Stimulated activated CD4-positive, alpha-beta T cell treated with anti-CD3 and anti-CD28 coated beads, Interleukin-1b, Interleukin-23, amount 100 ng/mL, for 1 hour (primary cell): ENCODE measurements at places on chromosomes 5 and 9.

DNA sequence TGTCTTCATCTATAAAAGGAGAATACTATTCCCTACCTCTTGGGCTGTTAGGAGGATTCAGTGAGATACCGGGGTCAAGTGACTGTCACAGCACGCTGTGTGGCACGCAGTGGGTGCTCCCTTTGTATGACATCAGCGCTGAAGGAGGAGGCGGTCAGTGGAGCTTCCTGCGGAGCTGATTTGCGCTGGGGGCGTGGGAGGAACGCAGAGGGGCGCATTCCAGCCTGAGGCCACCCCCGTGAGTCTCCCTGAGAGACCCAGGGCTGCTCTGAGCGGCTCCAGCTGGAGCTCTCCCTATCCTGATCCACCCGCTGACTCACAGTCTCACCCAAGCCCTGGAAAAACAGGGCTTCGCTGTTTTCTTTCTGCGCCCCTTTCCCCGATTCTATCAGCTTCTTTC lies 24.3 kb upstream of the NEURL1B start:
- no peak for DNase-seq

GRCh38 chr9:123120953-123121352 lies 87.5 kb downstream of the GPR21 start:
- DNase-seq, result no peak

DNA sequence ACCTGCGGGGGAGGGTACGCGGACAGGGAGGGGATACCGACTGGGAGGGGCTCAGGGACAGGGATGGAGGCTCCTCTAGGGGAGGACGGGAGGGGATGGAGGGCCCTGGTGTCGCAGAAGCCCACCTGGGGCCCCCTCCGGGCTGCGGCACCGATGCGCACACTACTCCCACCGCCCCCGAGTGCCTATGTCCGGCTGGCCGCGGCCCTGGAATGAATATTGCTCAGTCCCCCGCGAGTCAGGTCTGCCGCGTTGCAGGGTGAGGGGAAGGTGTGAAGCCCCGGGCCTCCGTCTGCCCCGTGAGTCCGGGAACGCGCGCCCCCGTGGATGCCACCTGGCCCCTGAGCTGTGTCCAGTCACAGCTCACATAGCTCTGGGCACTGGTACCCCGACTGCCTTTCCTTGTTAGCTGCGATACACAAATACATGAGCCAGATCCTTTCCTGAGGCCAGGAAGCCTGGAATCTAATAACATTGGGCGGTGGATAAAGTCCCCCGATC lies 44.5 kb upstream of the PRSS3 start:
- DNase-seq, result no peak

- DNase-seq, result no peak
Observed at GRCh38 chr5:39195198-39195826, 24.1 kb downstream of the FYB1 start.

GRCh38 chr9:19895006-19895405 lies 106.2 kb upstream of the SLC24A2 start:
- DNase-seq, result no peak

GRCh38 chr5:100789694-100790093 lies 113.4 kb downstream of the ST8SIA4 start:
- DNase-seq, result no peak

- no peak for DNase-seq
Observed at GRCh38 chr5:134784946-134785620, 26.5 kb downstream of the DDX46 start.

- DNase-seq, result no peak
Observed at GRCh38 chr5:59207401-59207800, 624.5 kb downstream of the RAB3C start.

DNA sequence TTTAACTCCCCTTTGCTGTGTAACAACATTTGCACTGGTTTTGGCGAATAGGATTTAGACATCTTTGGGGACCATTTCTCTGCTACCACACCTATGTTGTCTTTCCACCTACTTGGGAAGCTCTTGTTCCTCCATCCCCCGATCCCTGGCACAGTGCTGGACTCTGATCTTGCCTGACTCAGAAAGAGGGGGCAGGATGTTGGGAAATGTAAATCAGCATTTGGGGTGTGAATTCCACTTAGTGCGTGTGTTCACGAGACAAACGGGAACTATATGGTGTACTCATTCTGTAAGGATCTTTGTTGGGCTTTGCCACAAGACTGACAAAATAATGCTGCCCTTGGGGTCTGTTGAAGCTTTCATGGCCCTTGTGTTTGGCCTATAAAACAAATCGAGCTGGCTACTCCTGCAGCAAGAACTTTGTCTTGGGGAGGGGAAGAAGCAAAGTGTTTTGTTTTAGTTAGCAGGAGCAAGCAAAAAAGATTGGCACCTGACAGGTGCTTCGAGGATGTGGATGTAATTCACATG lies 18.5 kb downstream of the TMEM268 start:
- no peak for DNase-seq

GRCh38 chr5:57468481-57469163 lies 14.0 kb downstream of the ACTBL2 start:
- no peak for DNase-seq

- no peak for DNase-seq
Observed at GRCh38 chr9:82549174-82549821, 513.6 kb downstream of the RASEF start.

- no peak for DNase-seq
Observed at GRCh38 chr5:140131967-140132409, 6.3 kb downstream of the IGIP start.

DNA sequence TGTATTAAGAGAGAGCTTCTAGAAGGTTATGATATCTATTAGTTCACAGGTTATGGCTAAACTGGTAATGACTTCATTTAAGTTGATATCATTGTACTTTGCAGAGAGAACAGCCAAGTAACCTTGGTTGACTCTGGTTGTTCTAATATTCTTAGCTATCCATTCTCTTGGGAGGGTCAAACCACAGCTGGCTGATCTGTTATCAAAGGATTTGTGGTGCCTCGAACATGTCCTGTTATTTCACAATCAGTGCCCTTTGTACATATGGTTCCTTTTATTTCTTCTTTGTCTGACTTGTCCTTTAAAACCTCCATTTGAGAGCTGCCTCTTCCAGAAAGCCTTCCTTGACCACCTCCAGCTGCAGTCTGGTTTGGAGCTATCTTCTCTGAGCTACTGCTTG lies 61.7 kb downstream of the PDE8B start:
- DNase-seq, result no peak

DNA sequence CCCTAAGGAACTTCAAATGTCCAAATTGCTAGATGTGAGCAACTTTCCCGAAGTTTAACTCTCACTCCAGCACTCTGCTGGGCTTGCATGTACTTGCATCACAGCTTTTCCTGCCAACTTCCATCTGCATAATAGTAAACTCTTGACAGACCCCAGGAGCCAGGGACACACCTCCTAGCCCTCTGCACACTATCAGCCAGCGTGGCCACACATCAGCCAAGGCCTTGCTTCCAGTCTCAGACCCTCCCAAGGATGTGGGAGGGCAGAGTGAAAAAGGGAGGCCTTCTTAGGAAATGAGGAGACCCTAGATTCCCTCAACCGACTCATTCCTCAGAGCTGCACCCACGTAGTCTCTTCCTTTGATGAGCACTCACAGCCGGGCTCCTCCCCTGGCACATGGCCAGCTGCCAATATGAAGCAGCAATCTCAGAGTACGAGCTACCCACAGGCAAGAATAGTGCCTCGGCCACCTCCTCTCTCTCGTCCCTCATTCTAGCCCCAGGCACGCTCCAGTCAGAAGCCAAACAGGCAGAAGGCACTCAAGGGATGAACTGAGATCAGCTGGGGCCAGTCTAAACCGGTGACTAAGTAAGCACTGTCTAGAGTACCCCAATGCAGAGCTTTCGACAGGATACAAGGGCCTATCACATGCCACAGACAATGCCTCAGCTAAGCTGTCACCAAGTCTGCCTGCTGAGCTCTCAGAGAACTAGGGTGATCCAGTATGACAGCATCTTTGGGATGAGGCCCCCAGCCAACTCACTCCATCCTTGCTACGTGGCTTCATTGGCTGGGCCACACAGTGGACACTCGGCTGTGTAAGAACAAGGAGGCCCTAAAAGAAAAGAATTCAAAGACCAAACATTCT lies 2.3 kb downstream of the P4HA2 start:
- DNase-seq, result no peak

DNA sequence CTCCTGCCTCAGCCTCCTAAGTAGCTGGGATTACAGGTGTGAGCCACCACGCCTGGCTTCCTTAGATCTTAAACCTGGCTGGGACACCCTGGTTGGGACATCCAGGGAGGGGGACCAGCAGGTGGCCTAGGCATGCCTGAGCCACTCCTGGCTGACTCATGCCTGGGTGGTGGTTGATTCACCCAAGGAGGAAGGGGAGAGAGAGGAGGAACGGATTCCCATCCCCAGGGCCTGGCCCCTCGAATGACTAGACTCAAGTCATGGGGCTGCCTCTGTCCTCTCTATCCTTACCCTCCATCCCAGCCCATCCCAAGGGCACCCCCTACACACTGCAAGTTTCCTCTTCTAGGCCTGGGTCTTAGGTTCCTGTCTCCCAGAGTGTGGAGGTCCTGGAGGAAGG lies 12.7 kb downstream of the EEIG1 start:
- DNase-seq, result no peak

DNA sequence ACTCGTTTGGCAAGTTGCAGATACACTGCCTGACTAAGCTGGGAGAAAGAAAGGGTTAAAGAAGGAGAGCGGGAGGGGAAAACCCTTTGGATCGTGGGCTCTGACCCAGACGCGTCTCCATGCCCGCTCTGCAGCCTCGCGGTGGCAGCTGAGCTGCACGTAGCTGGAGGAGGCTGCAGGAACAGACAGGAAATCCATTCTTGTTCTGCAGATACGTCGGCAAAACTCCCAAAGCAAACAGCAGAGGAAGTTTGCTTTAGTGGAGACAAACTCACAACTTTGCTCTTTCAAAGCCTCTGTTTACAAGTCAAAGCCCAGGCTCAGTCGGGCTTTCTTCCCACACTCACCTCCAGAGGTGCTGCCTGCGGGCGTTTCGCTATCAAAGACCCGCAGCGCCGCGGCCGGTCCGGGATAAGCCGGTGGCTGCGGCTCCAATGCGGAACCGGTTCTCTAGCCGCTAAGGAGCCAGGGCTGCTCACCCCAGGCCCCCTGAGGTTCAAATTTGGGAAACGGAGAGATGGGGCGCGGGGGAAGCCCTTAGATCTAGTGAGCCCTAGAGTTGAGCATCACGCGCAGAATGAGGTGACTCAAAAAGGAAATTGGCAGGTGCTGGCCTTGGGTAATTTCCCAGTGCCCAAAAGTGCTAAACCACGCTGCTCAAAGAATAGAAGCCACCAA lies 60.7 kb downstream of the MAT2B start:
- no peak for DNase-seq

GRCh38 chr9:116278326-116278725 lies 124.7 kb downstream of the PAPPA start:
- no peak for DNase-seq

DNA sequence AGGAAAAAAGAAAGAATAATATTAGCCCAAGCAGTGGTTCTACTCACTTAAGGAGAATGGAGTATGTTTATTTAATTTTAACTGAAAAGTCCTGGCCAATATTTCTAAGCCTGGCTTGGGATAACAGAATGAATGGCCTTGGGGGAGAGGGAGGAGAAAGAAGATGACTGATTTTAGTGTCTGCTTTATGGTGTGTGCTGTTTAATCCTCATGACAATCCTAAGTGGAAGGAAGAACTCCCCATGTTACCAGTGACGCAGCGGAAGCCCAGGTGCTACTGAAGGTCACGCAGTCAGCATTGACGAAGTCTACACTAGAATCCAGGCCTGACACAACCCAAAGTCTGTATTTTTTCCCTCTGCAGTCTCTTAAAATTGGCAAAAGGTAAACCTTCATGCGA lies 50.5 kb downstream of the PALM2AKAP2 start:
- DNase-seq, result no peak

DNA sequence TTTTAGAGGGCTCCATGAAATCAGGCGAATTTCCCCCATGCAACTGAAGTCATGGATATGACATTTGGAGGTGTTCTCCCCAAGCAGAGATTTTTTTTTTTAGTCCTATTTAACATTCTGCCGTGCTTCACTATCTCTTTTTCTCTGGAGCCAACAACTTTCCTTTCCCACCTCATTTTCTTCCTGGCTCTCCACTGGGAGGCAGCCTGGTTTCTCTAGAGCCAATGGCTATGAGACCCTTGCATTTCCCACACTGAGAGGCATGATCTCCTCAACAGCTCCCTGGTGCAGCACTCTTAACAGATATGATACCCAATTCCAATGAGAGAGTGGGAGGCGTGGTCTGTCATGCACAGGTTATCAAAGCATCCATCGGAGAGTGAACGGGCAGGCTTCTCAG lies 310.8 kb downstream of the DRD1 start:
- DNase-seq, result no peak

GRCh38 chr5:173835661-173836060 lies 52.5 kb upstream of the CPEB4 start:
- DNase-seq, result no peak

GRCh38 chr9:72390907-72391306 lies 25.9 kb upstream of the ZFAND5 start:
- no peak for DNase-seq

DNA sequence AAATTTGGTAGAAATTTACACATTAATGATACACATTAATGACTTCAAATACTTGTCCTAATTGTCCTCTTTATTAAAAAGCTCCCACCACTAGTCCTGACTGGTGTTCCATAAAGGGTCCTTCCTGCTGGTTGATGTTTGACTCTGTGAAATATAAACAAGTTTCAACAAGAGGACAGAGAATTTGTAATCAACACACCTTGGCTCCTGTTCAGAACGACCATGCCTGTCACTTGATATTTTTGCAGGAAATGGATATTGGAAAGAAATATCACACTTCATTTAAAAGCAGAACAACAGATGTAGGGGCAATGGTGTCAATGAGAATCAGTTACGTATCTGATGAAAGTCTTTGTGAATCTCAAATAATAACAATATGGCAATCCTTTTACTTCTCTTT lies 211.7 kb downstream of the ENC1 start:
- DNase-seq, result no peak

DNA sequence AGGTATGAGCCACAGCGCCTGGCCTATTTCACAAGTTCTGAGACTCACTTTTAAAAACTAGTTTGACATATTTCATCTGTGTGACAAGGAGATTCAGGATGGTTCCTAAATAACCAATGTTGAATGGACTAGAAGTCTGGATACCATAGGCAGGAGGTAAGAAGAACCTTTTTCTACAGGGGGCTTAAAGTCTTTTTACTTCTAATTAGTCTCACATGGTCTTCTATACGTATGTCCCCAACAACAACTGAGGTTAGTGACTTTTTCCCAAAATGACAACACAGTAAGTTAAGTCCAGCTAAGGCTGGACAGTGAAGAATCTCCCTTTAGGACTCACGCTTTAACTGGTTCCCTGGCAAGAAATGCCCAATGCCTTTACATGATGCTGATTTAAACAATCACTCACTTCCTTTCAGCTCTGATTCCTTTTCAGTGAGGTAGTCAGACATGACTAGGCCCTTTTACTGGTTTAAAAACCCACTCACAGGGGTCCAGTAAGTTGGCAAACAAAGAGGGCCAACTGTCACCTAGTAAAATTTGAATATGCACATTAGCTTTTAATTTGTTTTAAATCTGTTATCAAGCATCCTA lies 12.1 kb upstream of the HAUS6 start:
- DNase-seq, result no peak

- DNase-seq, result no peak
Observed at GRCh38 chr5:154364771-154365170, 81.0 kb upstream of the SAP30L start.

DNA sequence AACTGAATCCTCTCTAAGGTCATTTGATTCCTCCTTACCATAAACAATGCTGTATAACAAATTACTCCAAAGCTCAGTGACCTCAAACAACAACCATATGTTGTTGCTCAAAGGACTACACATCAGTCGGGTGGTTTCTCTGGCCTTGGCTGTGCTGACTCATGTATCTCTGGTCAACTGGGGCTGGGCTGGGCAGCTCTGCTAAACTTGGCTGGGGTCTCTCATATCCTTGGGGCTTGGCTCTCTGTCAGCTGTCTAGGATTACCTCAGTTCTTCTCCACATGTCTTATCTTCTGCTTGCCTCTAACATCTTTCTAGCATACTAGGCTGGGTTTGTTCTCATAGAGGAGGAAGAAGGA lies 86.4 kb downstream of the GALNT10 start:
- no peak for DNase-seq
